Sigmoid colon (tissue), 7 donors: ENCODE measurements at places on chromosomes 16 and 17. TPM values are rescaled to one million over a fixed set of nuclear protein-coding genes. Genes with fewer than 3 reads are reported as not detected.

PLA2G10 gene
- polyA plus RNA-seq: 27.5 TPM

HS3ST4 gene
- polyA plus RNA-seq: not detected

MEFV gene
- polyA plus RNA-seq: 0.92 TPM

CA7 gene
- polyA plus RNA-seq: 112 TPM

GPR179 gene
- not detected for polyA plus RNA-seq

KRT27 gene
- not detected for polyA plus RNA-seq

B9D1 gene
- 12.1 TPM for polyA plus RNA-seq

PIK3R5 gene
- polyA plus RNA-seq: 2.4 TPM
